ENCODE measurements at places on chromosomes 5 and 9. TPM values are rescaled to one million over a fixed set of nuclear protein-coding genes. Genes with fewer than 3 reads are reported as not detected.

DNA sequence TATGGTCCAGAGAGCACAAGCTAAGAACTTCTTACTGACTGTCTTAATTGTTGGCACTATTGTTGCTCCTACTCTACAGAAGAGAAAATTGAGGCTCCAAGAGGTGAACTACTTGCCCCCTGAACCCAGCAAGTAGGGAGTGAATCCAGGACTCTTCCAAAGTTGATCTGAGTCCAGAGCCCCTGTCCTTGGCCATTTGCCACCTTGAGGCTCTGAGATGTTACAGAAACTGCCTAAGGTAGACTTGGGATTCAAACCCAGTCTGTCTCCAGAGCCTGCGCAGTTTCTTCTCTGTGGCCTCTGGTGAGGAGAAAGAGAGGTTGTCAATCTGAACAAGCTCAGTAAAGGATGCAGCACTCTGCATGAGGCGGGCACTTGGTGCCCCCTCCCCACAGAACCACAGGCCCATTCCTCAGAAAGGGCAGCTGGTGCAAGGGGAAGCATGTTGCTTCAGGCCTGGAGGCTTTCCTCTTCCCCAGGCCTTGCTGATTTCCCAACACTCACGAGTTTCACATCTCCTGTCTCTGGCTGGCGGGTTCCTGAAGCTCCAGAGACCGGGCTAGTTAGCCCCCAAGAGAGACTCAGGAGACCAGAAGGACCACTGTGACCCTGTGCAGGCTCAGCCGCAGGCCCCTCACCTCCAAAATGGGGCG lies 2.9 kb upstream of the LCP2 start:
- no peak for DNase-seq

DNA sequence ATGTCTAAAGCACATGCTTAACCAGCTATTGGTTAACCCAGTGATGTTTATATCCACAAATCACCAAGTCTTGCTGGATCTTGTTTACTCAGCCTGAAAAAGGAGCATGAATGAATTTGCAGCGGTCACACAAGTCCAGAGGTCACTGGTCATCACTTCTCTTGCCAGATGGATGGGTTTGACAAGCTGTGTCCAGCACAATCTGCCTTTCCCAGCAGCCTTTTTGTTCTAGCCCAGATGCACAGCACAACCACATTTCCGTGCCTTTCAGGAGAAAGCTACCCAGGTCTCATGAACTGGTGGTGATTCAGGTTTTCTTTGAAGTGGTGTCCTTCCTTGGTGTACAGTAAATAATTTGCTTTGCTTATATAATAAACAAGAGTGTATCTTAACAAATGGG lies 32.1 kb downstream of the TMEM252 start:
- no peak for DNase-seq

- DNase-seq = no peak
Observed at GRCh38 chr5:143865426-143866025, 53.6 kb downstream of the HMHB1 start.

- no peak for DNase-seq
Observed at GRCh38 chr9:112820881-112821280, 69.8 kb downstream of the SLC46A2 start.

PGM5 gene
- polyA plus RNA-seq = 38.2 TPM

All from left kidney (tissue), 8 donors.